ENCODE measurements at places on chromosomes 4 and X. TPM values are rescaled to one million over a fixed set of nuclear protein-coding genes. Genes with fewer than 3 reads are reported as not detected.

- no peak for DNase-seq
Observed at GRCh38 chr4:136796953-136797352, 735.3 kb downstream of the PCDH18 start.

GRCh38 chr4:5893591-5893990 is 705 bp upstream of the CRMP1 start:
- no peak for DNase-seq

- no peak for DNase-seq
Observed at GRCh38 chr4:2925496-2925895, 37.7 kb downstream of the NOP14 start.

- DNase-seq = no peak
Observed at GRCh38 chr4:168279556-168279955, 39.0 kb downstream of the DDX60 start.

DNA sequence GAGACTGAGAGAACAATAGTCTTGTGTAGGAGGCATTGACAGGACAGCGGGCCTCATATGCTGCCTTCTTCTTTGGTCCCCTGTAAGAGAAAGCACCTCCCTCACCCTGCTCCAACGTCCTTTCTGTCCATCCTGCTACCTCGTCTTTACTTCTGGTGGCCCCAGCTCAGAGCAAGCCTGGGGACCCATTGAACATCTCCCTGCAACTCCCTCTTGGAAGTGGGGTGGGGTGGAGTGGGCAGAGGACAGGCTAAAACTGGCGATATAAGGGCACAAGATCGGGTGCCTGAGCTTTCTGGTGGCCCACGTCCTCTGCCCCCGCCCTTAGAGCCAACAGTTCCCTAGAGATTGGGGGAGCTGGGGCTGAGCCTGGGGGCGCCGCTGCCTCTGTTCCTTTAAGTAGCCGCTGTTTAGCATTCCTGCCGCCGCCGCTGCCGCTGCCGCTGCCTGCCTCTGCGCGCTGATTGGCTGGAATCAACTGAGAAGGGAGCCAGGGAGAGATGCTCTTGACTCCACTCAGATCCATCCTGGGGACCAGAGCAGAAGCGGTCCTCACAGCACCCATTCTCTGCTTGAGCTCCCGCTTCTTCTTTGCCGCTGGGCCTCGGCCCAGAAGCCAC is at the start of gene DLG3:
Gene DLG3, plus strand, starts transcription at position 510 of the 620 bp plus-strand sequence. CDS start 367 bp downstream, outside the sequence.
- peak; percentile 31 for DNase-seq

DNA sequence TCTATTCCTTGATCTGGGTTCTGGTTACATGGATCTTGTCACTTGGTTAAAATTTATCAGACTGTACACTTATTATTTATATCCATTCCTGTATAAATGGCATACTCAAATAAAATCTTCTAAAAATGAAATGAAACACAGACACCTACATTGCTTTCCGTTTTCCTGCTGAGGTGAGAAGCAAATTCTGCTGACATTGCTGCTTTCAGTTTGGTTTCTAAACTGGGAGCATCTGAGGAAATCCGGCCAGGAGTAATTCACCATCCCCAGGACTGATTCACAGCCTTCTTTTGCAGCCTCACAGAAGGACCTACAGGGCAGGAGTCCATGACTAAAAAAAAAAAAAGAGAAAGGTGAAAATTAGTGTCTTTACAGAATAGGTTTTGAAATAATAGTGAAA is 93.6 kb downstream of the CORIN start:
- no peak for DNase-seq

- no peak for DNase-seq
Observed at GRCh38 chr4:125847518-125847917, 532.8 kb downstream of the FAT4 start.

IL13RA2 gene
- 2.3 TPM for total RNA-seq

ABCB7 gene
- 18.6 TPM for total RNA-seq

All from fibroblast of villous mesenchyme (primary cell).